ENCODE measurements at places on chromosomes 3 and 15.

DNA sequence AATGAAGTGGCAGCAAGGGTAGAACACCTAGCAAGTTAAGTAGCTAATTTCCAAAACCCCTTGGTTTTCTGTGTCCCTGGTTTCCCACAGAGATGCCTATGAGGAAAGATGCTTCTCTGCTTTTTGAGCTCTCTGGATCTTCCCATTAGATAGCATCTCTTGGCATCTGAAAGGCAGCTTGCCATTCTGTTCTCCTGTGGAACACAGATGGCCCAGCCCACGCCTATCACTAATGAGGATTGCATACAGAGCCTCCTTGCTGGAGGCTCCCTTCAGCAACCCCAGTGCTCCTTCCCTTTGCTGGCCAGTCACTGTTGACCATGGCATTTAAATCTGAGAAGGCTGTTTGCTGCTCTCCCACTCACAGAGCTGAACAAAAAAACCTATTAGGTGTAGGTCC is 34.4 kb upstream of the ETV5 start:
- no peak for DNase-seq

DNA sequence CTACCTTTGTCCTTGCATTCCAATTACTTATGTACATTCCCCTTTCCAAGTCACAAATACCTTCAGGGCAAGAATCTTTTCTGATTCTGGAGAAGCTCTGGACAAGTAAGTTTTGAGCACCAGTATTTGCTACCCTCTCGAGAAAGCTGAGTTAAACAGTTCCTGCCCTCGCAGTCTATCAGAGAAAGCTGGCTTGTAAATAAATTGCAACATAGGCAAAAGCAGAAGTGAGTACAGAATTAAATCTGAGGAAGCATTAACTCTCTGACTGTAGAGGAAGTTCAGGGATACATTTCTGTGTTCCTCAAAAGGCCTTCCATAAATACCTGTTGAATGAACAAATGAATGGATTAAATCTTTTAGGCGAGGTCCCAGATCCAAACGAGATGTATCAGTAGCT is 1.2 kb downstream of the OSBPL11 start:
- DNase-seq, result no peak

DNA sequence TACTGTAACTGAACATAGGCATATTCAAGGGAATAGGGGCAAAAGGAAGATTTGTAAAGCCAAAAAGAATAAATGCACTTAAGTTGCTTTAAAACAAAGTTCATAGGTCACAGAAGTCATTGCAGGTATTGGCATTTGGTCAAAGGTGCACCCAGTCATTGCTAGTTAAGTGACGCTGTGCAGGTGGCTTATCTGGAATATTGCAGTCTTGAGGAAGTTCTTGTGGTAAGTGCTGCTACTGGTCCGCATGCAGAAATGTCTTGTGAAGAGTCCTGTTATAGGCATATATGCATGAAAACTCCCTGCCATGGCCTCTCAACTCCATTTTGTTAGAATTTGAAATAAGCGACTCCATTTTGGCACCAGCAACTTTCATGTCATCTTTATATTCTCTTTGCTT is 293.1 kb downstream of the GBE1 start:
- no peak for DNase-seq

GRCh38 chr15:57100136-57100539 is 181.7 kb downstream of the TCF12 start:
- no peak for DNase-seq

DNA sequence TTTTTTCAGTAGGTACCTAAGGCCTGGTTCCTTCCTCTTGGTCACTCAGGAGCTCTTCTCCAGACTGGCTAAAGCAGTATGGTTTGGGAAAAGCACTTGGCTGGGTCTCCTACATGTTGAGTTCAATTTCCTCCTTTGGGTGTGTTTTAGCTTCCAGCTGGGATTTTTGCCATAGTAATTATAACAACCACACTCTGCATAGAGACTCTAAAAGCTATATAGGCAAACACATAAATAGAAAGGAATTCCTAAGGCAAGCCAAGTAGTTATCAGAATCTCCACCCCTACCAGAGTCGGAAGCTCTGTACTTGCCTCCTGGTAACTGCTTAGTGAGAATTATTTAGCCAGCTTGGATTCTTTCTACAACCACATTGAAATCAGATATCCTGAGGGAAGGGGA is 48.6 kb downstream of the FOXL2 start:
- no peak for DNase-seq

- no peak for DNase-seq
These were observed 18.7 kb upstream of the OR4F6 start for GRCh38 chr15:101784644-101785043.

DNA sequence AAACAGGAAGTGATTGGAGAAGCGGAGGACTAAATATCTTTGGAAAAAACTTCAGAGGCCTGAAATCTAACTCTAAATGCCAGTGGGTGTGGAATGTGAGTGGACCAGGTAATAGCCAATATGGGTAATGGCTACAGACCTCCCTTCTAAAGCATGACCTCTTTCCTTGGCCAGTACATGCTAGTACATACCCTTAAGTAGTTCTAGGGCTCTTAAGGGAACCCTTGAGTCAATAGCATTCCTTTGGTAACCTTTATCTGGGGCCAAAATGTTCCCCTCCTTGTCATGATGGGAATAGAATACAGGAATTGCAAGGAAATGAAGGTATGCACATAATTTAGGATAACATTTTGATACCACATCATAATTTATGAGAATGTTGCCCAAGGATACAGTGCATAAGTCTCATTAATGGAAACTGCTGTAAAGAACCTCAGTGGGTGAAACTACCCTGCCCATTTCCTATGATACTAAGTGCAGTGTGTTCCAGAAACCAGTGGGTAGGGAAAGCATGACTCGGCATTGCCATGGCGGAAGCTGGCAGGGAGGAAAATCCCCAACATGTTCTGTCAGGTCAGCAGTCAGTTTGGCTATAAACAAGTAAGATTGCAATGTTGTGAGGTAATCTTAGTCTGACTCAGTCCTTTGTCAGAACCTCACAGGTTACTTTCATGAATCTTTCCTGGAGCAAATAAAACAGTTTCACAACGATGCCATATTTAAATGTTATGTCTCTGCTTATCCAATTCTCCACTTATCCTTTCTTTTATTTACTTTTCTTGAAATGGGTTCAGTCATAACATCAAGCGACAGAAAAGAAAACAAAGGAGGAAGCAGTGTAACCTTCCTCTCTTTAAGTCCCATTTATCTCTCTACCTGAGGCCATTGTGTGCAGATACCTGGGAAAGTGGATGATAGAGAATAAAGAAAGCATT is 23.5 kb upstream of the RAP2B start:
- DNase-seq, result no peak

GRCh38 chr3:170196833-170197232 is 15.3 kb upstream of the PHC3 start:
- DNase-seq, result no peak

DNA sequence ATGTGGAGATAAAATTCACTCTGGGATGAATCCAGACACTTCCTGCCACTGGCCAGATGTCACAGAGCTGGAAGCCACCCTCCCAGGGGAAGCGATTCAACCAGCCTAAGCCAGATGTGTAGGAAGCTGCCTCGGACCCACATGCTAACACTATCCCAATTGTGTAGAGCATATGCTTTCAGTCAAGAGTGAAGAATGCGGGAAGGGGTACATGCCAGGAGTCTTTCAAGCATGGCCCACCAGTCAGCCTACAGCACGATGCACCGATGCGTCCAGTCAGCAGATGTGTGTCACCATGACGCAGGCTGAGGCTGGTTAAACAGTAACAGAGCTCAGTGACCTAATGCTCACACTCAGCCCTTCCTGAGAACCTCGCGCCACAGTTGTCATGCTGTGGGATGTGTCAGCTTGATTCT is 38.8 kb upstream of the BNC1 start:
- DNase-seq, result no peak

GRCh38 chr15:38945551-38946298 is 381.1 kb upstream of the RASGRP1 start:
- no peak for DNase-seq

DNA sequence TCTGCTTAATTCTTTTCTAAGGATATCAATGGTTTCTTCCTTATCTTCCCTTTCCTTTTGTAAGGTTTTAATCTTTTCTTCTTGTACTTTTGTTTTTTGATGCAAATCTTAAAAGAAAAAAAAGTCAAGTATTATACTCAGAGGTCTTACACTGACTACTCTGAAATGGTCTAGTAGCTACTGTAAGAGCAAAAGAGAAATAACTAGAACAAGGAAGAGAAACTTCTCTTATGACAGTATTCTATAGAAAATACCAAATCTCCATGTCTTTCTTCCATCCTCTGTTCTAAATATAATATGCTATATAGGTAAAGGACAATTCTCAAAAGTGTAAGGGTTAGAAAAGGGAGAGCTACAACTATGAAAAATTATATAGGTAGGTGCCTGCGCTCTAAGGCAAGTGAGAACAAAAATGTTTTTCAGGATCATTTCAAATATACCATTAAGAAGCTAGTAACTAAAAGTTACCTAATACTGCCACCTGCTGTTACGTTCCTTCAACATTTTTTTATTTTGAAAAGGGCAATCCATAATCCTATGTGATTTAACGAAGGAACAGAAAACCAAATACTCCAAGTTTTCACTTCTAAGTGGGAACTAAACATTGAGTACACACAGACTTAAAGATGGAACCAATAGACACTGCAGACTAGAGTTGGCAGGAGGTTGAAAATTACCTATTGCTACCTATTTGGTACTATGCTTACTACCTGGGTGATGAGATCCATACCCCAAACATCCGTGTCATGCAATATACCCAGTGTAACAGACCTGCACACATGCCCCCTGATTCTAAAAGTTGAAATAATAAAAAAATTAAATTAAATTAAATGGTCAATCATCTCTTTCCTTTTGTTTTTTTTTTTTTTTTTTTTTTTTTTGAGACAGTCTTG is 36.7 kb downstream of the CIP2A start:
- no peak for DNase-seq

- no peak for DNase-seq
These were observed 126.7 kb downstream of the MYLK start for GRCh38 chr3:123757281-123757940.
